Stimulated activated CD4-positive, alpha-beta T cell treated with anti-CD3 and anti-CD28 coated beads, TNF-alpha, amount 100 ng/mL, for 4 hours (primary cell): ENCODE measurements at places on chromosomes 5 and 9.

- DNase-seq, result no peak
Measured at GRCh38 chr9:3238236-3238635, 287.6 kb downstream of the RFX3 start.

DNA sequence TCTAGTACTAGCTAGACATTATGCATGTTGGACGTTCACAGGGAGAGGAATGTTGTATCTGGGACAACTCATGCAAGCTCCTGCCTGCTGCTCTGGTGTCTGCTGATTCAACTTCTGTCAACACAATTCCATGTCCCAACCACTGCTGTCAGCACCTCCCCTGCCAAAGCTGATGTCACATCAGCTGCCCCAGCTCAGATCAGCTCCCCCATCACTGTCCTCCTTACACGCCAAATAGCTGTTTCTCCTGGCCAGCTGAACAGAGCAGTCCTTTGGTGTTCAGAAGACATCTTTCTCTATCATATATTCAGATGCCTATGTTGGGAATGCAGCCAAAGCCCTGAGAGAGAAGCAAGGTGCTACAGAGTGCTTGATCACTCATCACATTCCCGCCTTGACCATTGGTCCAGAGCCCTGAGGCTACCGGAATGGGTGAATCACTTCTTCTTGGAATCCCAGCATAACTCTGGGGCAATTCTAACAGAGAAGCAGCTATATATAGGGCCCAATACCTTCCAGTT lies 223.3 kb downstream of the SEC61B start:
- DNase-seq, result no peak

DNA sequence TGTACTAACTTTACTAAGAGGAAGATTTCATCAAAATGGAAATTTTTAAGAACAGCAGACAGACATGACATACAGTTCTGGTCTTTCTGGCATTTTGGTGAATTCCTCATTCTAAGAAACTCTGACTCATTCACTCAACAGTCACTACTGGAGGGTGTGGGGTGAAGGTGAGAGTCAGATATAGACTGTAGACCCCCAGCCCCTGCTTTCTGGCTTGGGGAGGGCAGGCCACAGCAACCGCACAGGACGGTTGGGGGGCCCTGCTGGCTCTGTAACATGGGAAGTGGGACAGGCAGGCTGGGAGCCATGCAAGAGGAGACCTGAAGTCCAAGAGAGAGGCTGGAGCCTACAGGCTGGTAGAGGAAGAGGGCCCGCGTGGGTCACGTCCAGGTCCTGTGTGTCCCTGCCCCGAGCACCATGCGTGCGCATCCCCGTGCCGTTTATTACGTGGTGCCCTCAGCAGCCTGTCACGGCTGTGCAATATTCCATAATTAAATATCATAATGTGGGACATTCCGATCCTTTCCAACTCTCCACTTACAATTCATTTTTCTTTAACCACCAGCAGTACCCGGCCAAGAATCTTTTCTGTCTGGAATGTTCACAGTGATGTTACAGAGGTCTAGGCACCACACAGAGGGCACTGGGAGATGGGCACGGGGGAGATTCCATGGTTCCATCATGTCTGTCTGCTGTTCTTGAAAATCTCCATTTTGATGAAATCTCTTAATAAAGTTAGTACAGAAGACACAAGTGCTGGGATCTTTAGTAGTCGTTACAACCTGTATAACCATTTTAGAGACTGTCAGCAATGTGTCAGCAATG lies 75.5 kb downstream of the SEMA4D start:
- peak; percentile 50 for DNase-seq

GRCh38 chr5:152462021-152462721 lies 57.1 kb upstream of the NMUR2 start:
- no peak for DNase-seq

DNA sequence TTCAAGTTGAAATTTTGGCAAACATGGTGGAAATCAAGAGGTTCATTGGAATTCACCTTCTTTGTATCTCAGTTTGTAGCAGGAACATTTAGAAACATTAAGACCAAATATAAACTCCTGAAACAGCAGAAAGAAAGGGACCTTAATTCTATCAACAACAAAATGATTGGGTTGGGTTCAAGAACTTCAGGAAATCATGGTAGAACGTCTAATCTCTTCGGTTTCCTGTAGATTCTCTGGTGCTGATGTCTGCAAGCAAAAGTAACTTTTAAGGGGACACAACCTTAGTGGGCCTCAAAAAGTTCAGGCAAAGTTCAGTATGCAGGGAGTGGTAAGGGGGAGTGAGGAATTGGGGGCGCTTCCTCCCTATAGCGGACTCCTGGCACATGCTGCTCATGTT lies 3.4 kb downstream of the IL33 start:
- DNase-seq, result no peak

- DNase-seq, result no peak
Measured at GRCh38 chr9:91900055-91900796, 49.8 kb downstream of the ROR2 start.

DNA sequence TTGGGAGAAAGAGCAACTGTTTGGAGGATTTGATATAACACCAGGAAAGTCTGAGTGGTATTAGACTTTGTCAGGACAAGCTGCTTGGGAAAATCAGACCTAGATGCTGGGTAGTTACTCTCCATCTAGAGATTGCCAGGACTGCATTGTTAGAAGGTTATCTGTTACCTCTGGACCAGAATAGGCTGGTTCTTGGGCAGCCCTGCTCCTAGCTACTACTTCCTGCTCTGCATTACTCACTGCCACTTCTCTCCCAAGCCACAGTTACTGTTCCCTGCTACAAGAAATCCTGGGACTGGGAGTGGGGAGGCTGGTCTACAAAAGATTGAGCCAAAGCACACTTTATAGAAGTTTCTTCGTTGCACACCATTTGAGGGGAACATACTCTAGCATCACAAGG lies 95.5 kb upstream of the KCNN2 start:
- no peak for DNase-seq

DNA sequence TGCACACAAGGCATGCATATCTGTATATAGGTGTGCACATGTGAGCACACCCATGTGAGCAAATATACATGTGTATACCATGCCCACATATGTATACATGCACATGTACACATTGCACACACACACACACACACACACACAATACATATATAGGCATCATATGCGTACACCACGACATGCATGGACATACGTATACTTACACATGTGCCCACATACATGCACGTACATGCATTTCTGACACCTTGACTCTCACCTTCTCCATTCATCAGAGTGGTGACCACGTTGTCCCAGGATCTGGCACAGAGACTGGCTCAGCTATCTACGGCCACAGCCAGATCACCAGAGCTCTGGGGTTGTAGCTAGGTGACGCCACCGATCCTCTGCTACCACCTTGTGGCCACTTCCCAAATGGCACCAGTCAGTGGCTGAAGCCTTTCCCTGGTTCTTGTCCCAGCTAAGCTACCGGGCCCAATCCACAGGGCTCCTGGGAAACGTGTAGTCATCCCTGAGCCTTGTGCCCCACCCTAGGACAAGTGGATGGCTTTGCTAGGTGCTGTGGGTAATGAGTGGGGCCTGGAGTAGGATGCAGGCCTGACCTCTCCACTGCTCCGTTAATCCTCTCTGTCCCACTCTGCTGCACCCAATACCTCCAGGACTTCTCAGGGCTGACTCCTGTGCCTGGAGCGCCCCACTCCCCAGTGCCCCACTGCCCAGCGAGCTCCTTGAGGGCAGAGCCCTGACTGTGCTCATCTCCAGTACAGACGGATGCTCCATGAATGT lies 194.4 kb downstream of the RGS3 start:
- DNase-seq, result peak; percentile 59

- DNase-seq, result no peak
Measured at GRCh38 chr5:168706655-168707069, 127.5 kb upstream of the PANK3 start.

DNA sequence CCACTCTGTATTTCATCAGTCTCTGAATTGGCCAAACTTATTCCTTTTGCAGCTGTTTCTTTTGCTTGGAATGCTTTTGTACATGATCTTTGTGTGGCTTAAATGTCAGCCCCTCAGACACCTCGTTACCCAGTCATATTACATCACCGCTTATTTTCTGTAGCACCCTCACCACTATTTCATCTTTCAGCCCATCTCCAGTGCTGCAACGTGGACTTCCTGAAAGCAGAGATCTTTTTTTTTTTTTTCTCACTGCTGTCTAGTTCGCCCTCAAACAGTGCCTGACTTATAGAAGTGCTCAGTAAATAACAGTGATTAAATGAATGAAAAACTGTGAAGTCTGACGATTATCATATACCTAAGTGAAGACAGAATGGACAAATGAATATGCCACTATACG lies 835 bp downstream of the SRA1 start:
- DNase-seq, result no peak

- DNase-seq, result peak; percentile 49
Measured at GRCh38 chr9:129962889-129963703, 79.9 kb downstream of the FNBP1 start.

GRCh38 chr5:44046619-44047364 lies 342.4 kb downstream of the FGF10 start:
- DNase-seq, result no peak

- no peak for DNase-seq
Measured at GRCh38 chr5:142507531-142508372, 178.1 kb downstream of the FGF1 start.

DNA sequence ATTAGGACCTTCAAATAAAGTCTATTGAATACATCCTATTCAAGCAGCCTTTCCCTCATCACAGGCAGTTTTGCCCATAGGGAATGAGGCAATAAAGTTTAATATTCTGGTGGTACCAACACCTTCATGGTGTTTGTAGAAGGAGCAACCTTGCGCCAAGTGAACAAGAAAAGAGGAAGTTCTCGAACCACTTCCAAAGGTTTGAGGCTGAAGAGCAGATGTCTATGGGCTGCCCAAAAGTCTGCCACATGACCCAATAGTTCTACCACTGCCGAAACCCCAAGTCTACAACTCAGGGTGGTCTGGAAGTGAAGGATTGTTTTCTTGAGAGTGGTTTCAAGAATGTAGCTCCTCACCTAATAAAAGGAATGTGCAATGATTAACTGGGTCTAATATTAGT lies 123.1 kb downstream of the NPR3 start:
- no peak for DNase-seq

- DNase-seq, result no peak
Measured at GRCh38 chr9:116190637-116191396, 37.2 kb downstream of the PAPPA start.

DNA sequence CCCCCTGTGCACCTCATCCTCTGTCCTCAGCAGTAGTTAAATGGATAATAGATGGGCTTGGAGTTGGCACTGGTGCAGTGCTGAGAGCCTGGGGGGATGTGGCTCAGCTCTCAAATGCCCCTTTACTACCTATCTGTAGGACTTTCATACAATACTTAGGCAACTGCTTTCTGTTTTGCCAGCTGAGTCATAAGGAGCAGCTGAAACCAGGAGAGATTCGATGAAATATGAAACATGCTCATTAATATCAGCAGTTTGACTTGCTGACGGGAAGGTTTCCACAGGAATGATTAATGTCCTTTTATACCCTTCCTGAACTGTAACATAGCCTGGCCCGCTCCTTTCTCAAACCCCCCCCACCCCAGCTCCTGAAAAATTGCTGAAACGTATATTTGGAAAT lies 142.6 kb downstream of the SAXO1 start:
- DNase-seq, result no peak

DNA sequence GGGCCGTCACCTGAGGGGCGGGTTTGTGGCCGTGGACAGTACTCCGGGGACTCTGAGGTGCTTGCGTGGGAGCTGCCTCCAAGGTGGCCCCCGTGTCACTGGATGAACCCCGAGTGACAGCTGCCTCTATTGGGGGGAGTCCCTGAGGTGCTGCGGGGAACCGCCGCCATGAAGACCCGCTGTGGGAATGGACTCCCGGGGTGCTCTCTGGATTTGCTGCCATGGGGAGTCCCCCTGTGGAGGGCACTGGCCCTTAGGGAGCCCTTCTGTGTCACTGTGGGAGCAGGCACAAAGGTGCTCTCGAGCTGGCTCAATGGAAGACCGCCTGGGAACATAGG lies 100.2 kb upstream of the CCL21 start:
- no peak for DNase-seq

DNA sequence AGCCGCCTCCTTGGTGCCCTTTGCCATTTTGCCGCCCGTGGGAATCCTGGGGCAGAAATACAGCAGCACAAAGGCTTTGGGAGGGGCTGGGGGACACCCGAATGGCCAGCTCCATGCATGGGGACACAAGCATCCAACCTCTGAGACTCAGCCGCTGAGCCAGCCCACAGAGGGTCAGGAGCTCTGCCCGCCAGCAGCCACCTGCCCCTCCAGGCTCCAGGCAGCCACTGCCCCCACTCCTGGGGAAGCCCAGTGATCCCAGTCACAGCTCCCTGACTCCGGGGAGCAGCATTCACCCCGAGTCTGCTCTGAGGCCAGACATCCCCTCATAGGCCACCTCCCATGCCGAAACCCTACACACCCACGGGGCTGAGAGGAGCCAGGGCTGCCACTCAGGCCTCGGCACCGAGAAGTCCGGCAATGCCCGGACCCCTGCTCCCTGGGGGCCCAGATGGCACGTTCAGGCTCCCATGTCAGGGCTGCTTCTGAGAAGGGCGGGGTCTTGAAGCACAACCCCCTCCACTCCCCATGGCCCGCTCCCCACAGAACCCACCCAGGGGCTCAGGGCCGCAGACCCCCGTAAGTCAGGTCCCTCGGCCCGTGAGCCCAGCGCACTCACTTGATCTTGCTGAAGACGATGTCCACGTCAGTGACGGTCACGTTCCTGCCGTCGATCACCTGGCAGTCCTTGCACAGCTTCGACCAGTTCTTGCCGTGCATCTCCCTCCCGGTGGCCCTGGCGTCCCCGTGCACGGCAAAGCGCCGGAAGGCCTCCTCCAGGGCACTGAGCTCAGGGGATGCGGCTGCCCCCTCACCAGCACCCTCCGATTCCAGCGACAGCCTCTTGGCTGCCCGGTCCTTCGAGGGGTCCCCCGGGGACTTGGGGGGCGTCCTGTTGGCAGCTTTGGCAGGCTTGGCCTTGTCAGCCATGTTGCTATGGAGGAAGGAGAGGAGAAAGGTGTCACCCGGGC lies 15.7 kb downstream of the TPPP start:
- DNase-seq, result no peak

GRCh38 chr5:57887851-57888621 lies 405.4 kb upstream of the ACTBL2 start:
- DNase-seq, result no peak

DNA sequence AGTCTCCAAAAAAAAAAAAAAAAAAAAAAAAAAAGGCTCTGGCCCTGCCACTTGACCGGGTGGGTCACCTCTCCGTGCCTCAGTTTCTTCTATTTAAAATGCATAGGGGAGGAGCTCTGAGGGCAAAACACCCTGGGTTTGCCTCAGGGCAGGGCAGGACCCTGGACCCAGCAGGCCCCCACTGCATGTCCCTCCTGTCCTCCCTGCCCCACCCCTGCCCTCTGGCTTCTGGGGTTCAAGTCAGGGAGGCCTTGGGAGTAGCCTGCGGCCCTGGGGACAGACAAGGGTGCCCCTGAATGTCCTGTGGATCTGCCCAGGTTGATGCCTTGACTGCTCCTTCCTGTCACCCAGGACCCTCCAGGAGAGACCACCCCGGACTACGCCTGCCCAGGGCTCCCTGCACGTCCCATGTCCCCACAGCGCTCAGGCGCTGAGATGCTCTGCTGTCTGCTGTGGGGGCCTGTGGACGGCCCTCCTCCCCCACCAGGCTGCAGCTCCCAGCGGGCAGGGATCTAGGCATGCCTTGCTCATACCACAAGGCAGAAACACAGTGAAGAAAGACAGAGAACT lies 35.4 kb downstream of the ADAMTS2 start:
- no peak for DNase-seq

GRCh38 chr5:87150630-87151029 lies 117.1 kb upstream of the RASA1 start:
- DNase-seq, result no peak

- no peak for DNase-seq
Measured at GRCh38 chr5:26482810-26483375, 555.5 kb downstream of the CDH9 start.

- no peak for DNase-seq
Measured at GRCh38 chr5:173291722-173292658, 36.2 kb downstream of the STC2 start.
